Activated T-helper 1 cell treated with anti-CD3 and anti-CD28 coated beads, Interleukin-2, amount 50 U/mL, for 16 hours (primary cell): ENCODE measurements at places on chromosomes 4 and X.

GRCh38 chr4:152690706-152691651, 11.2 kb upstream of the TMEM154 start:
- DNase-seq = no peak

GRCh38 chrX:40539214-40540142, 41.3 kb upstream of the ATP6AP2 start:
- DNase-seq = peak; percentile 44

DNA sequence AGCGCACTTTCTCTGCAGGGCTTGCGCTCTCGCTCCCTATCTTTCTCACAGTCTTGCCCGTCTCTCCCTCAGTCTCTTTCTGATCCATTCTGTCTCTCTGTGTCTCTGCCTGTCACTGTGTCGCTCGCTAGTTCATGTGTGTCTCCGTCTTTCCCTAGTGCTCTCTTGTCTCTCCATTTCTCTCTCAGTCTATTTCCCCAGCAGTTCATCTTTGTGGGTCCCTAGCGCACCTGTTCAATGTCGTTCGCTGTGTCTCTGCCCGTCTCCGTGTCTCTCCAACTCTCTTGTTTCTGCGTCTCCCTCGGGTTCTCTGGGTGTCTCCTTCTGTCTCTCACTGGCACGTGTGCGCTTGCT, 1.5 kb downstream of the GPR101 start:
- DNase-seq = no peak

DNA sequence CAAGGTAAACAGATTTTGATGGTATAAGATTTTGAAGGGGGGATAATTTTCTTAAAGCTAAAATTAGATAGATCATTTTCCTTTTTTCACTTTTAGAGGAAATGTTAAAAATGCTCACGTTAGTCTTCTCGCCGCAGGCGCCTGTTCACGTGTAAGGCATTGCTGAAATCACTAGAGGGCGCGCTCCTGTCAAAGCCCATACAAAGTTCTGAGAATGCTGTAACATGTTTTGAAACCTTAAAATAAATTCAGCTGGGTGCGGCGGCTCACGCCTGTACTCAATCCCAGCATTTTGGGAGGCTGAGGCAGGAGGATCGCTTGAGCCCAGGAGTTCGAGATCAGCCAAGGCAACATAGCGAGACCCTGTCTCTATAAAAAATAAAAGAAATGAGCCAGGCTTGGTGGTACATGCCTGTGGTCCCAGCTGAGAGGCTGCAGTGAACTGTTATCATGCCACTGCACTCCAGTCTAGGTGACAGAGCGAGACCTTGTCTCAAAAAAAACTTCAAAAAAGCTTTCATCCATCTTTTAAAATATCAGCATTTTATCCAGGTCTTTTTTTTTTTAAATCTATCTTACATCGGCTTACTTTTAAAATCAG, 138.0 kb downstream of the RBMX2 start:
- no peak for DNase-seq

GRCh38 chrX:133448512-133449076, 33.3 kb upstream of the GPC4 start:
- DNase-seq = no peak

- DNase-seq = no peak
These were observed 875 bp downstream of the LAP3 start for GRCh38 chr4:17577665-17578481.

GRCh38 chr4:76902233-76902890, 4.4 kb upstream of the SOWAHB start:
- DNase-seq = no peak

GRCh38 chr4:6333301-6334202, 63.9 kb downstream of the WFS1 start:
- DNase-seq = no peak

GRCh38 chrX:13162772-13163410, 118.5 kb upstream of the FAM9C start:
- no peak for DNase-seq

DNA sequence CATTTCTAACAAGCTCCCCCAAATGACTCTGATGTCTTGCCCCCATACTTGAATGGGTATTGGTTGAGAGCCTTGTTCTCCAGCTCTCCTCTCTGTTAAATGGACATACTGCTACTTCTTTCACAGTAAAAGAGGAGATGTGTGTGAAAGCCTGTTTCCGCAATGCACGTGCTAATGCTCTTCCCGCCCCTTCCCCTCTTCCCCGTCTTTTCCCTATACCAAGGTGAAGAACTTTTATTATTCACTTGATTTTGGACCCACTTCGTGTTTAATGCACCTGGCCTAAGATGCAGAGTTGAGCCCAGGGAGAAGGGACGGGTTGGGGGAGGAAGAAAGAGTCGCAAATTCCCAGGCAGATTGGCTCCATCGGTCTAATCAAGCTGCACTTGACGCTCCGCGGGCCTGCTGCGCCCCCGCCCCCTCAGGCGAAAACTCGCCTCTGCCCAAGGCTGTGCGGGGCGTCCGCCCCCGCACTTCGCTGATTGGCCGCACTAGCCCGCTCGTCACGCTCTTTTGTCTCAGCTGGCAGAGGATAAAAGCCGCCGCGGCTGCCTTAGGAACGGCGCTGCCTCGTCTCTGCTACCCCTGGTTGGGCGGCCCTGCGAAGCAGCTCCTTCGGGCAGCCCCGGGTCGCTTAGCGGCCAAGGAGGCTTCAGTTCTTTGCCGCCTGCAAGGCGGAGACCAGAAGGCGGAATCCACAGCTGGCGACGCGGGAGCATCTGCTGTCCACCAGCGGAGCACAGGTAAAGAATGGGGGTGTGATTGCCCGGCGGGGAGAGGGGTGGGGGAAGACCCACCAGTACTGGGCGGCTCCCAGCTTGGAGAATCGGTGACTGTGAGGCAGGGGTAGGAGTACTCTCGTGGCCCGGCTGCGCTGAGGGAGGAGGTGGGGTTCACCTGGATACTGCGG, at the start of gene ZCCHC12:
Gene ZCCHC12 (plus strand): TSS at position 562 of the 910 bp plus-strand sequence. CDS start 1,421 bp downstream, outside the sequence.
- no peak for DNase-seq

- DNase-seq = no peak
These were observed 6.0 kb upstream of the CISD2 start for GRCh38 chr4:102862747-102863146.

GRCh38 chr4:106264331-106264728, 51.7 kb downstream of the TBCK start:
- DNase-seq = no peak

DNA sequence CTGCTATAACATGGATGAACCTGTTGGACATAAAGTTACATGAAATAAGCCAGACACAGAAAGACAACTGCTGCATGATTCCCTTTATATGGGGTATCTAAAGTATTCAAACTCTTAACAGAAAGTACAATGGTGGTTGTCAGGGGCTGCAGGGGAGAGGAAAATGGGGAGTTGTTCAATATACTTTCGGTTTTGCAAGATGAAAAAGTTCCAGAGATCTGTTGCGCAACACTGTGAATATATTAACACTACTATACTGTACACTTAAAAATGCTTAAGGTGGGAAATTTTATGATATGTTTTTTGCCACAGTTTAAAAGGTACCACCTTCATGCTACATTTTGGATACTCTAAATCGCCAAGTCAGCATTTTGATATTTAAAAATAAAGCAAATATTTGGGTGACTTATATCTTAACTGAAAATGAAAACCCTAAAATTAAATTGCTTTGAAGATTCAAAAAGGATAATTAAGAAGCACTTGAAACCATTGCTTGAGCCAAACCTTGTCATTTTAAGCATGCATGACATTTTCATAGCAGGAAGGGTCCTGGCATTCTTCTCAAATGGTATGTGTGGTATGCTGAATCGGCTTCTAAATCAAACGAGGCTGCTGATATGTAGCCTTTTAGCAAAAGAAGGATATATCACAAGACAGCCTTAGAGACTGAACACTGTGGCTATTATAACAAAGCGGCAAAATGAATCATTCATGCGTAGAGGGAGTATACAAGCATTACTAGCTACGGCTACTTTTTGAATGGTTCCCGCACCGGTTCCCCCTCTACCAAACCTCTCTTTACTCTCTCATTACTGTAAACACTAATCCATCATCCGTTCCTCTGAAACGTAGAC, 607.1 kb upstream of the DIPK2B start:
- no peak for DNase-seq

GRCh38 chrX:16511796-16512776, 137.9 kb upstream of the S100G start:
- no peak for DNase-seq

- DNase-seq = no peak
These were observed 27.9 kb upstream of the ANXA5 start for GRCh38 chr4:121724671-121725070.

DNA sequence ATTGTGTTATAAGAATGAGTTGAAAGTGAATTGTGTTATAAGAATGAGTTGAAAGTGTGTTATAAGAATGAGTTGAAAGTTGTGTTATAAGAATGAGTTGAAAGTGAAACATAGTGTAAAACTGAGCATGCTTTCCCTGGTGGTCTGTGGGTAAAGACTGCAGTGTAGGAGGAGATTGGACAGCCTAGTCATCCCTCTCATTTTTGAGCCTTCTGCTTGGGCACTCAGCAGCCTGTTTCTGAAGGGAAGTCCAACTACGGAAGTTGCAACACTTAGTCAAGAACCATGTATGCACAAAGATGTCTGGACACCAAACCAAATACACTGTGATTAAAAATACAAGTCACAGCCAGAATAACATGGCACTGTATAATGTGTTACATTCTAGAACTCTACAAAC, 72.6 kb downstream of the ANK2 start:
- DNase-seq = no peak

GRCh38 chrX:10722851-10723250, 102.5 kb upstream of the MID1 start:
- DNase-seq = no peak

GRCh38 chrX:143536176-143536575, 18.9 kb upstream of the SPANXN3 start:
- DNase-seq = no peak

GRCh38 chr4:26032630-26033317, 118.8 kb downstream of the SMIM20 start:
- no peak for DNase-seq

- DNase-seq = no peak
These were observed 44.9 kb downstream of the PPARGC1A start for GRCh38 chr4:23844961-23845360.

DNA sequence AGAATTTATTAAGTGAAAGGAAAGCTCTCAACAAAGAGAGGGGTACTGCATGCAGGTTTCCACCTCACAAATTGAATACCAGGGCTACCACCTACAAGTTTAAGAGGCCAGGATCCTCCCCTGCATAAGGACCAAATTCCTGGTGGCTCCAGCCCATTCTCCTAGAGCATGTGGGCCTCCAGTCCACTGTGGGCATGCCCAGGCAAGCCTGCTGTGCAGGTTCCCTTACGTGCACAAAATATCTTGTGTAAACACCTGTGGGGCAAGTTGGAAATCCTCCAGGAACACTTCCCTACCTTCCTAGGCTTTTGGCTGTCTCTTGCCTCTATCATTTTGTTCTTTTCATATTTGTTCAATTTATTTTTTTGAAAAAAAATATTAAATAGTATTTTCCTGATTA, 724.3 kb downstream of the ARAP2 start:
- no peak for DNase-seq

DNA sequence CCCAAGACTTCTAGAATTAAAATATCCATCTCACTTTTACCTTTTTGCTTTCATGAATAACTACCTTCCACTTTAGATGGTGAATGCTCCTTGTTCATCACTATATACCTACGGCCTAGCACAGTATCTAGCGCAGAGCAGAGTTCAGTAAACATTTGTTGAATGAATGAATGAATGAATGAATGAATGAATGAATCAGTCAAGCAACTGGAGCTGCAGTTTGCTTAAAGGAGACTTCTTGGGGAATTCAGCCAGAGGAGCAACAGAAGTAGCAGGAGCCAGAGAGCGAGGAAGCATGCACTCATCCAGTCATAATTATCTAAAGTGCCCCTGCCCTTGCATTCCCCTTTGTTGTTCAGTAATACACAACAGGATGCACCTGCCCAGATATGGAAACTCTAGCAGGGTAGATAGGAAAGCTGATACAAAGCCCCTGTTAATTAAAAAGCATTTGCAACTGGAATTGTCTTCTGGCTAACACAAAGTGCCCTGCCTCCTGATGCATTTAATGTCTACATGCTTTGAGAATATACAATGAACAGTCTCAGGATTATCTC, 103.0 kb upstream of the MBNL3 start:
- DNase-seq = no peak

DNA sequence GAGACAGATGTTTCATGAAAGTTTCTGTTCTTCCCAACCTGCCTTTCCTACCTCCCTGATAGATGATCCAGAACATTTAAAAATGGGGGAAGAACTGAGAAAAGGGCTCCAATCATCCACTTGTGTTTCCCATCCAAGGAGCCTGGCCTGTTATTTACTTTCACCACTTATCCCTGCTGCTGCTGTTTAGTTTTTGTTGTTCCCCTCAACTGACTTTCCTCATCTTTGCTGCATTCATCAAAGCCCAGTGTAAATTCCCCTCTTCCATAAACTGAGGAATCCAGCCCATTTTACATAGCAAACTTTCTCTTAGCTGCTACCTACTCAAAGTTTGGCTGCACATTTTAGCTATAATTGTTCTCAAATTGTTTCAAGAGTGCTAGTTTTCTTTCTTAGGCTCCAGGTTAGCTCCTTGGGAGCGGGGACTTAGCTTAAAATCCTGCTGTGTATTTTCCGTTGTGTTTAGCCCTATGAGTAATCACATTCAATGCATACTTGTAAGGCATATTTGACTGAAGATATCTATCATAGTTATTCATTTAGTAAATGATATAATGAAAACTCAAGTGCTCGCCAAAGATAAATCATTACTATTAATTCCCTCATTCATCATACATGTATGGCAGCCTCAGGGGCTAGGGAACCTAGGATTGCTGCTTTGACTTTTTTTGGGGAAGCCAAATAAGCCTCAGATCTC, 1.4 kb upstream of the PTPN13 start:
- DNase-seq = no peak

GRCh38 chrX:79089896-79090584, 54.4 kb upstream of the GPR174 start:
- DNase-seq = no peak

DNA sequence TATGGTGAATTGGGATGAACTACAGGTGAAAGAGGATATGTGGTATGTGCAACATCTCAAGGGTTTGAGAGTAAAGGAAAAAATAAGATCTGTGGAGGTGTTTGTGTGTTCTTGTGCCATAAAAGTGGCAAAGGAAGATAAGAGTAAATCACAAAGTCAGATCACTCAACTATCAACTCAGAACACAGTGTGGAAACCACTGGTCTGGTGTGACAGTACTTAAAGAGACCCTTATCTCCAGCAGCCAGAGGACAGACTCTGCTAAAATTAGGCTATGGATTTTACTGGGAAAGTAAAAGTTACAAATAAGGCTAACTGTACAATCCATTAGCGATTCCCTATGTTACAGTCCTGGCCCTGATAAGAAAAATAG, 54.0 kb upstream of the PRDM8 start:
- DNase-seq = no peak

GRCh38 chr4:25842229-25842845, 20.5 kb downstream of the SEL1L3 start:
- DNase-seq = no peak
